ENCODE measurements at places on chromosomes 1 and 21.

DNA sequence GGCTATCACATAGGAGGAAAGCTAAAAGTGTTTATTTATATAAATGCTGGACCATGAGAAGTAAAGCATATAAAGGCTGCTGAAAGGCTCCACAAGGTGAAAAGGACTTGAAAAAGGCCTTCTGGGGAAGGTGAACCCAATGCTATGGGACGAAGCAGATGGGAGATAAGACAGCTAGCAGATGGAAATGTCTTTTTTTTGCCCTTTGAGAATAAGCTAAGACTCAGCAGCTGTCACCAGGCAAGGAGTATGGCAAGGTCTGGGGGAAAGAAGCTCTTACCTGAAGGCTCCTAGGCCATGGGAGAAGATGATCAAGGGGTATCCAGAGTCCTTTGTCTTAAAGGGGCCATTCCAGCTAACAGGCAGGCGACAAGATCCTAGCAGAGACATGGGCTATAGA, 9.9 kb downstream of the PAFAH2 start:
- no peak for DNase-seq

DNA sequence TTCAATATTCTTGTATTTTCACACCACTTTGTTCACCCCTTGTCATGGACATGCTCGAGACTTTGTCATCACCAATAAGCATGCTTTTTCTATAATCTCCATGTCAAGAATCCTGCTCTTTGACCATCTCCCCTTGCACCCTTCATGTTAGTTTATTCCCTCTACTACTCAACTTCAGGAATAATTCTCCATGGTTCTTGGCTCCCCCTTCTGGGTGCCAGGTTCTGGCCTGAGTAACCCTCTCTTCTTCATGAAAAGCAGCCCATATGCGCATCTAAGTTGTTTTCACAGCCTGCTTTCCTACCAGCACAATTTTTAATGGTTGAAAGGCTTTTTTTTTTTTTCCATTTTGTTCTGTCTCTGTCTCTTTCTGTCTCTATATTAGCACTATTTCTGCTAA, 160.7 kb downstream of the LEPR start:
- DNase-seq = no peak

DNA sequence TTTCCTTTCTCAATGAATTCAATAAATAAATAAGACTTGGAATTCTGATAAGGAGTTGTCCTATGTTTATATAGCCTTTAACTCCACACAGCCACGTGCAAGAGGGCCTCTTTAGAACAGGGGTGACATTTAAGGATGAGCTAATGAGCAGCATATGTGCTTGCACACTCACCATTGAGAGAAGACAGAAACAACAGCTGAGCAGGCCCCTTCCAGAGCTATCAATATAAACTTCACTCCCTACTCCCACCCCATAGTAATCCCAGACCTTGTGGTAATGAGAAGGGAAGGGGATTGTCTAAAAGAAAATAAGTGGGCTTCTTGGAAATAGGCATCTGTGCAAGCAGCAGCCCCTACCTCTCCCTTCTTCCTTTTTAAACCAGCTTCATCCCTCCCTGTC, 176.0 kb downstream of the SEC16B start:
- no peak for DNase-seq

- DNase-seq = no peak
Observed at GRCh38 chr1:43932786-43933385, 715 bp upstream of the ARTN start.

- DNase-seq = no peak
Observed at GRCh38 chr21:36591326-36591970, 107.5 kb upstream of the SIM2 start.

GRCh38 chr1:34739613-34740012, 15.2 kb upstream of the GJB5 start:
- DNase-seq = no peak

DNA sequence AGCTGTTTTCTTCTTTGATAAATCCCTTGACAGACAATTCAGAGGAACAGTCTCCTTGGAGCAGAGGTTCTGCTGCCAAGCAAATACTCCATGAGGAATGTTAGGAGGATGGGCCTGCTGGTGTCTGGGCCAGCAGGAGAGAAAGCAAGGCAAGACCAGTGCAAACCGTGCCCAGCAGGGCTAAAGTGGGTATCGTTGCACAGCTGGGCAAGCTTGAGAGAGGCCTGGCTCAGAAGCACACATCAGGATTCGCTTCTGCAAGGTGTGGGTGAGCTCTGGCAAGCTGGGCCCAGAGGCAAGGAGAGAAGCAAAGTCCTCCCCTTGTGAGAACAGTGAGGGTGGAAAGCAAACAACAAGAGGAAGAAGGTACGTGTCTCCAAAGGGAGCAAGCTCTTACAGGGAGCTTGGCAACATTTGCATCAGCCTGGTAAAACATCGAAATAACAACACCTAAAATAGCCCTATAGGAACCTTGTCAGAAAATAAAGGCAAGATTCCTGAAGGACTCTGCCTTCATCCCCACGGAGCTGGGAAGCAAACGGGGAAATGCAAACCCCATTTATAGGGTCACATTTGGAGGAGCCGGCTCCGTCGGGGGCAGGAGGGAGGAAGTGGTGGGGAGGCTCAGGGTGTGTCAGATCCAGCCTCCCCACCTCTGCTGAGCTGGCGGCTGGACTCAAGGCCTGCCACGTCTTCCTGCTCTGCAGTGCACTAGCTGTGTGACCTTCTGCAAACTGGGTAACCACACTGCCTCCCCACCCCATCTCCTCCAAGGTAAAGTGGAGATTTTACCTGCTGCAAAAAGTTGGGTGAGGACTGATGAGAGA, 62.3 kb upstream of the HIVEP3 start:
- DNase-seq = no peak

DNA sequence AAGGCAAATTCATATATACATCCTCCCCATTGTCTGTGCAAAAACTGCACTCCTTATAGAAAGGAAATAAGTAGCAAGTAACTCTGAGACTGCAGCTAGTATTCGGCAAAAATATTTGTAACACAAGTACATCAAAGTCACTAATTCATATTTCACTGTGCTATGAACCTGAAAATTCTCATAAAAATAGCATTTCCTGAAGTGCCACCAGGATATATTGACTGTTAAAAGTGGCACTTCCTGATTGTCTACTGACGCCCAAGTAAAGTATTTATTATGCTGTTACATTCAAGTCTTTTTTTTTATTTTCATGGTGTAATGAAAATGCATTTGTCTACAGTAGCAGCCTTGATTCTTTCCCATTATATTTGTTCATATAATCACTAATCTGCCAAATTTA, 673.8 kb downstream of the PTPRC start:
- DNase-seq = no peak

GRCh38 chr1:7266561-7266960, 481.3 kb downstream of the CAMTA1 start:
- DNase-seq = no peak

DNA sequence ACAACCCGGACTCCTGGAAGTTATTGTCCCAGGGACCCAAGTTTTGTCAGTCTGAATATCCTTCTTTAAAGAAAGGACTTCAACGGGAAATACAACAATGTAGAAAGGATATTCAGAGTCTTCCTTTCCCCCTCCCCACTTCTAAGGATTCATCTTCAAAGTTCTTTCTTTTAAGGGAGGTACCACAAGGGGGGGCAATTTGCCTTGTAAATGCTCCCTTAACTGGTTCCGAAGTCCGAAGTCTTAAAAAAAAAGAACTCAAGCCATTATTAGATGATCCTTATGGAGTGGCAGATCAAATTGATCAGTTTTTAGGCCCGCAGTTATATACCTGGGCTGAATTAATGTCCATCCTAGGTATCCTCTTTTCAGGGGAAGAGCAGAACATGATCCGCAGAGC, 47.0 kb downstream of the SERINC2 start:
- DNase-seq = no peak

- no peak for DNase-seq
Observed at GRCh38 chr1:112264010-112264409, 132.0 kb upstream of the CTTNBP2NL start.

DNA sequence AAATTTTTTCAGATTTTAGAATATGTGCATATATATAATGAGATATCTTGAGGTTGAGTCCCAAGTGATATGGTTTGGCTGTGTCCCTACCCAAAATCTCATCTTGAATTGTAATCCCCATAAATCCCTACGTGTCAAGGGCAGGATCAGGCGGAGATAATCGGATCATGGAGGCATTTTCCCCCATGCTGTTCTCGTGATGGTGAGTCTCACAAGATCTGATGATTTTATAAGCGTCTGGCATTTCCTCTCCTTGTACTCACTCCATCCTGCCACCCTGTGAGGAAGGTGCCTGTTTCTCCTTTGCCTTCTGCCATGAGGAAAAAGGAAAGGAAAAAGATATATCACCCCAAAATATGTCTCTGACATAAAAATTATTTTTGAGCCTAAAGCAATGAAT, 64.6 kb downstream of the TOR3A start:
- DNase-seq = no peak

- no peak for DNase-seq
Observed at GRCh38 chr1:14366091-14367018, 232.1 kb upstream of the KAZN start.

DNA sequence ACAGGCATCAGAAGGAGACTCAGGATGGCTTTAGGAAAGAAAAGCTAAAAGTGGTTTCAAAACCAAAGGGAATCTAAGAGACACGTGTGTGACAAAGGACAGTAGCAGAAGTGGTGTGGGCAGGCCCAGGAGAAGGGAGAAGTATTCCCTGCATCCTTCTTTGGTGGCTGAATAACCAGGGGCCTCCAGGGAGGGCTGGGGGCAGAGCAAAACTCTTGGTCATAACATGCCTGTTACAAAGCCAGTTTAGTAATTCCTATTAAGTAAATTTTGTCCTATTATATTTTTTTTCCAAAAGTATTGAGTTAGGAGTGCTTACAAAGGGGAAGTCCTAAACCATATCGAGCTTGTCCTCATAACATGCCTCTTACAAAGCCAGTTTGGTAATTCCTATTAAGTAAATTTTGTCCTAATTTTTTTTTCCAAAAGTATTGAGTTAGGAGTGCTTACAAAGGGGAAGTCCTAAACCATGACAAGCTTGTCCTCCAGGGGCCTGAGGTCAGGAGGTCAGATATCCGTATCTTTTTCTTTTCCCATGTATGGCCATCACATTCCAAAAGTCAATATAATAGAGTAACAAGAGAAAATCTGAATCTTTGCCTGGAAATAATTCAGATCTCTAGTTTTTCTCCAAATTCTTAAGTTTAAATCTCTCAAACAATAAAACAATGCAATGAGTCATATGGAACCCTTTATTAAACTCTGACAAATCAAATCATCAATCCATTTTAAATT, 509.2 kb downstream of the LTN1 start:
- no peak for DNase-seq

- no peak for DNase-seq
Observed at GRCh38 chr1:156750191-156750672, 1.2 kb downstream of the HDGF start.

DNA sequence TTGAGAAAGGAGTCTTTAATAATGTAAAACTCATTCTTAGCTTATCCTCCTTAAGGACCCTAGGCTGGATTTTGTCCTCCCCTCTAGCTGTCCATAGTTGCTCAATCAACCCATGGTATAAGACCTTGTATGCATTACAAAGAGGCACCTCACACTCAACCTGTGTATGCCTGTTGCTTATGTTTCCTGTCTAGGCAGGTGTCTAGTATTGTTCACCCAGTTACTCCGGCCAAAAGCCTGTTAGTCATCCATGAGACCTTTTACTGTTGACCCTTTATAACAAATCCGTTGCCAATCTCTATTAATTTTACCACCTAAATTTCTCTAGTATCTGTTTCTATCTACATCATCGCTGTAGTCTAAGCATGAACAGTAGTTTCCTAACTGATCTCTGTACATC, 3.7 kb downstream of the LYPLAL1 start:
- DNase-seq = no peak

DNA sequence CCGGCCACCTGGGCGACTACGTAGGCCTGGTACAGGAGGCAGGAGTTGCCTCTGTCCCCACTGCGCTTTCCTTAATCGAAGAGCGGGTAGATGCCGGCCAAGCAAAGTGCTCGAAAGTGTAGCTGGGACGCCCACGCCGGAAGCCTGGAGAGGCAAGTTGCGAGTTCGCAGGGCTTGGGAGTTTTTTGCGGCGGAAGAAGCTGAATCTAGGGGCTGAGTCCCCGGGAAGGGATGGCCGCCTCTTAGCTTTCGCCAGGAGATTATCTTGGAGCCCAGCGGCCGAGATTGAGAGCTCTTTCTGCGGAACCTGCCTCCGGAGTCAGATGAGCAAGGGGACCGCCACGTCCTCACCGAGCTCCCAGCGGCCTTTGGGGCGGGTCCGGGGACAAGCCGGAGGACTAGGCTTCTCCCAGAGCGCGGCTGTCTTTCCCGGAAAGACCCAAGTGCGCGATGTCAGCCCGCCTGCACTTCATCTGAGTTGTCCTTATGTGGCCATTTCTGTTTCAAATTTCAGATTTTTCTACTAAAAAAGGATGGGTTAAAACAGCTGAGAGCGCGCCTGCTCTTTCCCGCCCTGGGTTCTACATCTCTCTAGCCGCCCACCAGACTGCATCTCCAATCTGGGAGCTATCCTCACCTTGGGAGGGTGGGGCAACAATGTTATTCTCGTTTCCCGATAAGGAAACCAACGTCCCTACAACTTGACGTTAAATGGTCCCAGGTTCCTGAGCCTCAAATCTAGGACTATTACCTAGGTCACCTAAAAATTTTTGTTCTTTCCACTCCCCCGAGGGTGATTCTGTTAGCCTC, 12.4 kb upstream of the TBX15 start:
- no peak for DNase-seq

DNA sequence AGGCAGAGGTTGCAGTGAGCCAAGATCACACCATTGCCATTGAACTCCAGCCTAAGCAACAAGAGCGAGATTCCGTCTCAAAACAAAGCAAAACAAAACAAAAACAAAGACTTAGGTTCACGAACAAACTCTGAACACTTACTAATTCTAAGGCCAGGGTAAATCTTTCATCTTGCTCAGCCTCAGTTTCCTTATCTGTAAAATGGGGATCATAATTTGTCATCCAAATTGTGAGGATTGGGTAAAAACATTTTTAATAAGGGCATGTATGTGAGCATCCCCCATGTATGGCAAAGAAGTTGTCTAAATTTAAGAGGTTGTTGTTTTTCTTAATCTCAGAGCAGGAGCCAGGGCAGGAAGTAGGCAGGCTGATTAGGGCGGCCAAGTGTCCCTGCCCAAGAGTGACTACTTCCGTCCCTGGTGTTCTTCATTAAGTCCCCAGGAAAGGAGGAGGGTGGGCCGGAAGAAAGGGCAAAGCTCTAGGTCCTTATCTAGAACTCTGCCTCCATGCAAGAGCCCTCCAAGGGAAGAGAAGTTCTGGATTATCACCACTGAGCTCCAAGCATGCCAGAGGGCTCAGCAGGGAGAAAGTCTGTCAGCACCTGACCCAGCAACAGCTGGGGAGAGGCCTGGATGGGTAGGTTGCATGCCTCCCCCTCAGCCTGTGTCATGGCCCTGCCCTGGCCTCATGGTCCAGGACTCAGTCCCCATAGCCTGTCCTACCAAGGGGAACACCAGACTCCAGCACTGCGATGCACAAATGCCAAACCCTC, 49.9 kb upstream of the CLIC4 start:
- no peak for DNase-seq

GRCh38 chr1:232629250-232630046, 485 bp downstream of the SIPA1L2 start:
- DNase-seq = no peak

GRCh38 chr1:160171980-160172379, 18.4 kb upstream of the CASQ1 start:
- DNase-seq = no peak

Measured in esophagus squamous epithelium (tissue), 5 donors.